ENCODE measurements at places on chromosomes 5 and 9. TPM values are rescaled to one million over a fixed set of nuclear protein-coding genes. Genes with fewer than 3 reads are reported as not detected.

- no peak overlapping the region for H3K27ac ChIP-seq
- H3K27me3 ChIP-seq, result no peaks in the 10 kb centered on the region
- no peak for DNase-seq
- H3K4me3 ChIP-seq, result no peak overlapping the region
- no peaks in the 10 kb centered on the region for H3K36me3 ChIP-seq
- no peaks in the 10 kb centered on the region for H3K4me1 ChIP-seq
These were observed 4.9 kb downstream of the DDX4 start for GRCh38 chr5:55742778-55743177.

- H3K4me1 ChIP-seq, result no peaks in the 10 kb centered on the region
- H3K27ac ChIP-seq, result no peak overlapping the region
- no peak overlapping the region for H3K4me3 ChIP-seq
These were observed 13.6 kb upstream of the CLTB start for GRCh38 chr5:176429972-176430371.

DNA sequence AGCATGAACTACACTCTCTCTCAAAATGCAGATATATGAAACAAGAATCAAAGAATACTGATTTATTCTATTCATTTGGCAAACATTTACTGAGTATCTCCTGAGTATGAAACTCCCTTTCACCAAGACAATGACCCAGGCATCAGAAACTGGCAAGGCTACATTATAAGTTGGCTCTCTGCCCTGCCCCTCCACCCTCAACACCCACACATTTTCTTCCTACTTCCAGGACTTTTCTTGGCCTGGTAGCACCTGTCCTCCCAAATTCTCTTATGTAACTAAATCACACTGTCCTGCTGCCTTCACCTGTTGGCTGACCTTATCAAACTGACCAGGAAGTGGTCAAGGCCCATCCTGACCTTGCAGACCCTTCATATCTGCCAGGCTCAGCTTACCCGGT is 3.5 kb downstream of the RASEF start:
- DNase-seq, result no peak
- no peaks in the 10 kb centered on the region for H3K36me3 ChIP-seq
- H3K27me3 ChIP-seq, result no peaks in the 10 kb centered on the region
- no peaks in the 10 kb centered on the region for H3K4me1 ChIP-seq
- H3K27ac ChIP-seq, result no peak overlapping the region

DNA sequence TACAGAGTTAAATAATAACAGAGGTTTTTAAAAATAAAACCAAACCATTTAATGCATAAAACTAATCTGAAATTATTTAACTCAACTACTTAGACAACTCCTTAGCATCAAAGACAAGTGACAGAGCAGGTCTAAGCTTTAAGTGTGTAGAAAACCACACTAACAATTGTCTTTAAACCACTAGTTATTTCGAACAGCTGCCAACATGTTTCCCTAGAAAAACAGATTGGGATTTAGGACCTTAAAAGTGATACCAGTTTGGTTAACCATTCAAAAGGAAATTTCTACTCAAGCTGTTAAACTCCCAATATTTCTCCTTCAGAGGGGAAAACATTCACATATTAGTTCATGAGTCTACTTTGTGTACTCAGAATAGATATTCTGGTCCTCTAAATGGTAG is 208.7 kb downstream of the BNC2 start:
- H3K27me3 ChIP-seq, result no peaks in the 10 kb centered on the region

DNA sequence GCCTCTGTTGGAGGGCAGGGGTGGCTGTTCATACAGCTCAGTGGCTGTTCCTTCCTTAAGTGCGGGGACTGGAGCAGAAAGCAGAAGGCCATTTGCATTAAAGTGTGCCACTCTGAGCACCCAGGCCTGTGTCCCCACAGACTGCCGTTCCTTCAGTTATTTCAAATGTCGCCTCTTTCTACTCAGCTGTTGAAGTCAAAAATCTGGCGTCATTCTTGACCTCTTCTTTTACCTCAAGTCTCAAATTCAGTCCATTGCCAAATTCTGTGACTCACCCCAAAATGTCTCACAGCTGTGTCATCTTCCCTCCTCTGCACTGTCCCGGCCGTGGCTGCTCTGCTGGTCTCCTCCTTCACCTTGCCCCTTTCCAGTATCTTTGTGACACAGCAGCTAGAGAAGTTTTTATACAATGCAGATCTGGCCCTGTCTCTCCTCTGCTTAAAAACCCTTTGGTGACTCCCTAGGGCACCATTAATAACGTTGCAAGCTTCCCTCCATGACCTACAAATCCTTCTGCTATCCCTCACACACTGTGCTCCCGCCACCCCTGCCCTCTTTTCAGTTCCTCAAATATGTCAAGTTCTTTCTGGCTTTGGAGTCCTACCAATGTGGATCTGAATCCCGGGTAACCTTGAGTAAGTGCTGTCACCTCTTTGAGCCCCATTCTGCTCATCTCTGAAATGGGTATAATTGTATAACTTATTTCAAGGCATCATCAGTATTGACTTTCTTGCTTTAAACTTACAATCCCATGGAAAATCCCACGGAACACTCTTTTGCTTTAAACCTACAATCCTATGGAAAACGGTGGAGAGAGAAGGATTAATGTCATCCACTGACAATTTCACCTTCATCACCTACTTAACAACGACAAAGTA is 98.3 kb upstream of the BOD1 start:
- DNase-seq, result no peak
- H3K36me3 ChIP-seq, result no peaks in the 10 kb centered on the region
- no peak overlapping the region for H3K4me3 ChIP-seq
- no peaks in the 10 kb centered on the region for H3K27me3 ChIP-seq

- no peak for DNase-seq
- H3K4me1 ChIP-seq, result no peaks in the 10 kb centered on the region
- H3K27ac ChIP-seq, result no peak overlapping the region
- no peak overlapping the region for H3K4me3 ChIP-seq
- no peaks in the 10 kb centered on the region for H3K36me3 ChIP-seq
- H3K27me3 ChIP-seq, result no peaks in the 10 kb centered on the region
These were observed 61.1 kb upstream of the TBC1D2 start for GRCh38 chr9:98316445-98317133.

DNA sequence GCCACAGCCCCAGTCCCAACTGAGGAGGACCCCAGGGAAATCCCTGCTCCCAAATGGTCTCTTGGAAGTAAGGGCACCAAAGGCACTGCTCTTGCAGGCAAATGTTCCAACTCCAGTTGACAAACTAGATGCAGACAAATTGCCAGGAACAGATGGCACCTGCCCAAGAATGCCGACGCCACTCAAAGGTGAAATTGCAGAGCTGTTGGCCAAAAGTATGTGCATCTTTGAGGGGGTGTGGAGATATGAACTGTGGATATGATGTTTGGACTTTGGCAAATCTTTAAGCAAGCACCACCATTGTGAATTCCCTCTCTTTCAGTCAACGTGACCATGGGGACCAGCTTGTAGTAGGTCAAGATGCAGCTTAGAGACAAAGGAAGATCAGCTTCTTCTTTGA is 12.0 kb upstream of the CPLX2 start:
- no peak overlapping the region for H3K27ac ChIP-seq
- DNase-seq, result no peak
- no peaks in the 10 kb centered on the region for H3K36me3 ChIP-seq
- no peaks in the 10 kb centered on the region for H3K27me3 ChIP-seq
- H3K4me1 ChIP-seq, result no peaks in the 10 kb centered on the region
- H3K4me3 ChIP-seq, result no peak overlapping the region

DNA sequence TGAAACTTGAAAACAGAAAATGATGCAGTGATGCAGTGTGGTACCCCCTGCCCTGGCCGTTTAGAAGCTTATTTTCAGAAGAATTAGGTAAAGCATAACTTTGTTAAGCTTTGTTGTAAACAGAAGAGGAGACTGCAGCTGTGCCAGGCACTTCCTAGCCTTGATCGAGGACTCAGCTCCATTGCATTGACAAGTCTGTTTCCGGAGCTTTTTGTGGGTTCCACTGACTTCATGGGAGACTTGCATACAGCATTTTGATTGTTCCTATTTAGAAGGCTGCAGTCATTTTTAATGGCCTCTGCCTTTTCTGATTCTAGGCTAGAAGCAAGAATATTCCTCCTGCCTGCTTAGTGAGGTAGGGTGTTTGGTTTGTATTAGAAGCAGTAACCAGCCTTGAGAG is 12.3 kb downstream of the MVB12B start:
- no peaks in the 10 kb centered on the region for H3K36me3 ChIP-seq
- no peak overlapping the region for H3K27ac ChIP-seq
- no peak for DNase-seq
- no peaks in the 10 kb centered on the region for H3K4me1 ChIP-seq
- H3K27me3 ChIP-seq, result no peaks in the 10 kb centered on the region

GRCh38 chr5:6753851-6754250 is 40.6 kb downstream of the TENT4A start:
- H3K36me3 ChIP-seq, result no peaks in the 10 kb centered on the region
- H3K27me3 ChIP-seq, result no peaks in the 10 kb centered on the region
- DNase-seq, result no peak
- no peak overlapping the region for H3K27ac ChIP-seq
- H3K4me1 ChIP-seq, result no peaks in the 10 kb centered on the region

GRCh38 chr5:5419291-5420210 is 2.9 kb upstream of the ICE1 start:
- no peak overlapping the region for H3K4me3 ChIP-seq
- H3K4me1 ChIP-seq, result peaks cover 5% of the 10 kb centered on the region
- H3K27ac ChIP-seq, result no peak overlapping the region
- no peaks in the 10 kb centered on the region for H3K27me3 ChIP-seq
- H3K36me3 ChIP-seq, result no peaks in the 10 kb centered on the region

- no peak overlapping the region for H3K27ac ChIP-seq
- H3K27me3 ChIP-seq, result no peaks in the 10 kb centered on the region
- no peak for DNase-seq
These were observed 7.2 kb upstream of the SPINK4 start for GRCh38 chr9:33232815-33233214.

GRCh38 chr9:135531096-135531495 is 9.9 kb downstream of the LCN1 start:
- no peak for DNase-seq
- H3K4me1 ChIP-seq, result no peaks in the 10 kb centered on the region
- no peaks in the 10 kb centered on the region for H3K27me3 ChIP-seq
- H3K36me3 ChIP-seq, result no peaks in the 10 kb centered on the region
- no peak overlapping the region for H3K4me3 ChIP-seq

DNA sequence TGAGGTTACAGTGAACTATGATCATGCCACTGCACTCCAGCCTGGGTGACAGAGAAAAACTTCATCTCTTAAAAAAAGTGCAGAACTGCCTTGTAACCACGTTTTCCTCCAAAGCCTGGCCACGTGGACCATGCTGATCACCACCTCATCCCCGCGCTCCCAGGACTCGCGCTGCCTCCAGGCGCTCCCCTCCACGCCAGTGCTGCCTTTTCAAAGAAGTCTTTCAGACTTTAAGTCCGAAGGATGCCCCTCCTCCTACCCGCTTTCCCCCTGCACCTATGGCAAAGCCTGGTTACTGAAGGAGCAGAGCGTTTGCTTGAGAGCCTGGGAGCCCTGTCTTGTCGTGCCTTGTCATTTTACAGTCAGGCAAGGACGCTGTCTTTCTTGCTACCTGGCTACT is 43.8 kb downstream of the HABP4 start:
- H3K4me1 ChIP-seq, result no peaks in the 10 kb centered on the region
- no peak overlapping the region for H3K27ac ChIP-seq
- H3K27me3 ChIP-seq, result no peaks in the 10 kb centered on the region
- H3K36me3 ChIP-seq, result no peaks in the 10 kb centered on the region
- no peak overlapping the region for H3K4me3 ChIP-seq

DNA sequence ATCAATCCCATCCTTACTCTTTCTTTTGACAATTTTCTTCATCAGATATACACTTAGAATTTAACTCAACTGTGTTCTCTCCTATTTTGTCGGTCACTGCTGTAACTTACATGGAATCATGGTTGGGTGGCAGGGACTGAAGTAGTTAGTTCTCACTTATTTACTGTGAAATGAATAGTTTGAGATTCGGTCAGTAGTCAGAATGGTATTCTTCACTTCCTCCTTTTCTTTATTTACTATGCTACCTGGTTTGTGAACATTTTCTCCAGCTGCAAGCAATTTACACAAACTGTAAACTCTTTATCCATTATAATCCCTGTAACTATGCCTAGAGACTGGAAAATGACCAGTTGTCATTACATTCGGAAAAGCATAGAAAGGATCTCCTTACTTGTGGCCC is 41.5 kb upstream of the GDNF start:
- no peaks in the 10 kb centered on the region for H3K36me3 ChIP-seq
- no peaks in the 10 kb centered on the region for H3K4me1 ChIP-seq
- H3K4me3 ChIP-seq, result no peak overlapping the region
- no peak overlapping the region for H3K27ac ChIP-seq
- DNase-seq, result no peak

DNA sequence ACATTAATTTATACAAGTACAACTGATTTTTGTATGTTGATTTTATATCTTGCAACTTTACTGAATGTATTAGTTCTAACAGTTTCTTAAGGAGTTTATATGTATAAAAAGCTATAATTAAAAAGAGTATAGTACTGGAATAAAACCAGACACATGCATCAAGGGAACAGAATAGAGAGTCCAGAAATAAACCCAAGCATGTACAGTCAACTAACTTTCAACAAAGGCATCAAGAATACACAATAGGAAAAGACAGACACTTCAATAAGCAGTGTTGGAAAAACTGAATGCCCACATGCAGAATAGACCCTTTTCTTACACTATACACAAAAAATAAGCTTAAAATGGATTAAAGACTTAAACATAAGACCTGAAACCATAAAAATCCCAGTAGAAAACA is 170.9 kb downstream of the ICE1 start:
- no peaks in the 10 kb centered on the region for H3K27me3 ChIP-seq
- no peak for DNase-seq
- no peaks in the 10 kb centered on the region for H3K36me3 ChIP-seq
- no peak overlapping the region for H3K27ac ChIP-seq

- H3K4me3 ChIP-seq, result no peak overlapping the region
- DNase-seq, result no peak
- H3K27ac ChIP-seq, result no peak overlapping the region
- no peaks in the 10 kb centered on the region for H3K27me3 ChIP-seq
- no peaks in the 10 kb centered on the region for H3K4me1 ChIP-seq
- no peaks in the 10 kb centered on the region for H3K36me3 ChIP-seq
These were observed 2.8 kb downstream of the TRAF1 start for GRCh38 chr9:120923620-120924328.

GRCh38 chr9:80763536-80763935 is 925.8 kb downstream of the TLE1 start:
- DNase-seq, result no peak
- no peaks in the 10 kb centered on the region for H3K4me1 ChIP-seq
- no peak overlapping the region for H3K4me3 ChIP-seq
- no peak overlapping the region for H3K27ac ChIP-seq
- H3K27me3 ChIP-seq, result no peaks in the 10 kb centered on the region

GRCh38 chr9:124139001-124139400 is 118.7 kb upstream of the NEK6 start:
- no peaks in the 10 kb centered on the region for H3K36me3 ChIP-seq
- no peak overlapping the region for H3K27ac ChIP-seq
- no peak for DNase-seq
- H3K27me3 ChIP-seq, result no peaks in the 10 kb centered on the region
- no peaks in the 10 kb centered on the region for H3K4me1 ChIP-seq

The GABRA1 gene
- not detected for total RNA-seq

The RLN1 gene
- total RNA-seq, result not detected

The GRPEL2 gene
- 23.3 TPM for total RNA-seq

The KCNIP1 gene
- 2.2 TPM for total RNA-seq

The FBP1 gene
- not detected for total RNA-seq

The PCDHA1 gene
- total RNA-seq, result not detected

The ACSL6 gene
- total RNA-seq, result not detected

The ADAMTS12 gene
- 7.4 TPM for total RNA-seq
